ENCODE measurements at places on chromosomes 11 and 22.

DNA sequence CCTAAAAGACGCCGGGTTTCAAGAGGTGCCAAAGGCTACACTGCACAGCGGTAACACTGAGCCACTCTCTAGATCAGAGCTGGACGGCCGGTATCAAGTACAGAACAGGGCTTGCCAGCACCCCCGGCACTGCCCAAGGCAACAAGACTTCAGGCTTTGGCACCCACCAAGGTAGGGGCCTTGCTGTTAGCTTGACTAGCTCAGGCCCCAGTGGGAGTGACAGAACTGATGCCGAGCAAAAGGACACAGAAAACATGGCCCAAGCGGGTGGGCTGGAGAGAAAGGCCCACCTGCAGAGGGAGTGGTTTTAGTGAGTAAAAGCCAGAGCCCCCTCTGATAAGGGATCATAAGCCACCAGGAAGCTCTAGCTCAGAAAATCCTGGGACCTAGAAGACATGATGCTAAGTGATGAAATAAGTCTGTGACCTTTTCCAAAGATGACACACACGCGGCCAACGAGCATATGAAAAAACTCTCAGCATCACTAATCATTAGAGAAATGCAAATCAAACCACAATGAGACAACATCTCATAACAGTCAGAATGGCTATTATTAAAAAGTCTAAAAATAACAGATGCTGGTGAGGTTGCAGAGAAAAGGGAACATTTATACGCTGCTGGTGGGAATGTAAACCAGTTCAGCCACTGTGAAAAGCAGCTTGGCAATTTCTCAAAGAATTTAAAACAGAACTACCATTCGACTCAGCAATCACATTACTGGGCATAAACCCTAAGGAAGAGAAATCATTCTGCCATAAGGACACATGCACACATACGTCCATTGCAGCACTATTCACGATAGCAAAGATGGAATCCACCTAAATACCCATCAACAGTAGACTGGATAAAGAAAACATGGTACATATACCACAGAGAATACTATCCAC, 12.9 kb downstream of the EHD1 start:
- DNase-seq: no peak

DNA sequence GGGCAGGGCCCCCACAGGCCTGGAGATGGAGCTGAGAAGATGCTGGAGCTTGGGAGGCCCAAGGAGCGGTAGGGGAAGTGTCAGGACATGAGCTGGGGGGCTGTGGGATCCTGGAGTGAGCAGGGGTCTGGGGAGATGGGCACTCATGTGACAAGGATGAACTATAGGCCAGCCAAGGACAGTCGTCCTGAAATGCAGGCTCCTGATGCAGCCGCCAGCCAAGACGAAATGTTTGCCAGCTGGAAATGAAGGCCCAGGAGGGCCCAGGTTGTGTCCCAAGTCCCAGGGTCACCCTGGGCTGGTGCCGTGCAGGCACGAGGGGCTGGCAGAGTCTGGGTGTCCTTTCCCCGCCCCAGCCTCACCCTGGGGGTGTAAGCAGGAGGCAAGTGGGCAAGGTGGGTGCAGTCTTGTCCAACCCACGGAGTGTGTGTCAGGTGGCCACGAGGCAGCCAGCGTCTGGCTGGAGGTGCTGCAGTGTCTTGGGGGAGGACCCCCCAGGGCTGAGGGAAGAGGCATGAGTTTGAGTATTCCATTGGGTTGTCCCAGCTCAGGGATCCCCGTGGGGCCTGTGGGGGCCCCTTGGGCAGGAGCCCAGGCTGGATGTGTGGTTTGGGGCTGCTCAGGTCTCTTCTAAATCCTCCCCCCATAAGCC, 21.4 kb downstream of the MRGPRG start:
- no peak for DNase-seq

DNA sequence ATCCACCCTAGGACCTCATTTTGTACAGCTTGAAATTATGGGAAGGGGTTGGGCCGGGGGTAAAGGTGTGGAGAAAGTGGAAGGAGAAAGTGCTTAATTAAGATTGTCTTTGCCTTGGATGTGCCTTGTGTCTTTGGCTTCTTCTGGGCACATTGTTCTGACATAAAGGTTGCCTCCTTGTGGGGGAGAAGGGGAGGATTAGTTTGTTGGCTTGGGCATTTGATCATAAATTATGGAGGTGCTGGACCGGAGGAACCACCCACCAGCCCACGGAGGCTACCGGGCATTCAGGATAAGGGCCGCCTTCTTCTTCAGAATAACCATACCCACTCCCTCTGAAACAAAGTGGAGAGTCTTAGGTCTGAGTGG, 1.3 kb downstream of the PAFAH1B2 start:
- DNase-seq: no peak

GRCh38 chr22:42282252-42282942, 11.9 kb upstream of the TCF20 start:
- no peak for DNase-seq

- peak; percentile 44 for DNase-seq
Measured at GRCh38 chr22:50314455-50315288, 7.2 kb upstream of the PLXNB2 start.

DNA sequence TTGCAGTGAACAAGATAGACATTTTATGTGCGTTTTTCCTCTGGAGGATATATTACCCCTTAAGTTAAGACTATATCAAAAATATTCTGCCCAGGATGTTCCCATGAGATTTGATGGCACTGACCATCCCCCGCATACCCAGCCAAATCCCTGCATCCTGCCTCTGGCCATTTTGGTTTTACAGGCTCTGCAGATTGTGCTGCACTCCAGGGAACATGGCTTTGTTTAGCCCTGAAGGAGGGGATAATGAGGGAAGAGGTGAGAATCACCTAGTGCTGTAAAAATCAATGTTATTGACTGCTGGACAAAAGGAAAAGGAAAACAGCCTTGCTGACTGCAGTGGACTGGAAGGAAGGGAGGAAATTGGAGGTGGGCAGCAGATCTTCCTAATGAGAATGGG, 717.4 kb downstream of the DLG2 start:
- no peak for DNase-seq

GRCh38 chr11:10503777-10504480, 37.1 kb downstream of the RNF141 start:
- DNase-seq: no peak

DNA sequence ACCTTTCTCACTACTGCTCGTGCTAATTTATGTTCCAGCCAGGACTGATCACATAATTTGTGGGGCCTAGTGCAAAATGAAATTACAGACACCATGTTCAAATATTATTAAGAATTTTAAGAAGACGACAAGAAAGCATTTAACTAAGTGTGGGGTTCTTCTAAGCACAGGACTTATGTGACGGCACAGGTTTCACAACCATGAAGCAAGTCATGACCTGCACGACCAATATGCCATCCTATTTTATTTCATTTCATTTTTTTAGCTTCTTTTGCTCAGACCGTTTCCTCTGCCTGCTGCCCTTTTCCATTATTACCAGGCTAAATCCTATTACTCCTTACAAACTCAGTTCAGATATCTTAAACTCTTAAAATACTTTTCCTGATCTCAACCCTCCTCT, 462.5 kb downstream of the AASDHPPT start:
- no peak for DNase-seq

- DNase-seq: no peak
Measured at GRCh38 chr11:61554172-61554988, 26.5 kb downstream of the SYT7 start.

DNA sequence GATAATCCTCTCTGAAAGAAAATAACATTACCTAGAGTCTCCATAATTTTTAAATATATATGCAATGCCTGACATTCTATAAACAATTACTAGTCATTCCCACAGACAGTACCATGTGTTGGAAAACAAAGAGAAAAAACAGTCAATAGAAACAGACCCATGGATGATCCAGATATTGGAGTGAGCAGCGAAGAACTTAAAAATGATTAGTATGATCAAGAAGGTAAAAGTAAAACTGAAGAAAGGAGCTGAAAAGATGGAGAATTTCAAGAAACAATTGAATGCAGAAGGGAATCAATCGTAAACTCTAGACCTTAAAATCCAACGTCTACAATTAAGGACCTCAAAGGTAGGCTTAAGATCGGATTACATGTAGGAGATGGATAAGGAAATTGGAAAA, 330.6 kb downstream of the SHANK2 start:
- no peak for DNase-seq

DNA sequence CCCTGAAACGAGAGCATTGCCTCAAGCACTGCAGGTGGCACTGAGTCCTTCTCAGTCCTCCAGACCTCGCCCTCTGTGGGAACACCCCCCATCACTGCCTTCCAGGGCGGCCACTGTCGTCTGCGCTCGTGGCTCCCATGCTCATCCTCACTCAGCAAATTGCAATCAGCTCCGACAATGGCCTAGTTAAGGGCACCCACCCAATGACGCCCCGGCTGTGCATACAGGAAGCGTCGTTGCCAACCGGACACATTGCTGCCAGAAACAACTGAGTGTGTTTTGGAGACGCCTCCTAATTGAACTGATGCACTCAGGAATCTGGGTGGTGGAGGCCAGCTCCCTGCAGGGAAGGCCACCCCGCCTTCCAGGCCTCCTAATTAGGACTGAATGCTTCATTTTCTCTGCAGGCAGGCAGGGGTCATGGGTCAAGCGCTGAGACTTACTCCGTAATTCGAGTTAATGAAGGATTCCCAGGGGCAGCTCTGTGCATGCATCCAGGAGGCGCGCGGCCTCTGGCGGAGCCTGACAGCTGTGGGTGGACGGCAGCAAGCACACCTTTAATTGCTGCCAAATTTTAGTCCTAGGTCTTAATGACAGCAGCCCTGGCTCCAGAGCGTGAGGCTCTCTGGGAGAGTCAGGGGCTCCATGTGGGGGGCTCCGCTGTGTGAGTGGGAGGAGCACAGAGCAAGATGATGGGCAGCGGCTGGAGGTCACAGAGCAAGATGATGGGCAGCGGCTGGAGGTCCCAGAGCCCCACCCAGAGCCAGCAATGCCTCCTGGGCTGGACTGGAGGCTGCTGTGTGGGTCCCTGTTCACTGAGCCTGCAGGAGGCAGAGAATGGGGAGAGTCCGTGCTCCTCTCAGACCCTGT, 199.0 kb downstream of the BRD1 start:
- no peak for DNase-seq

DNA sequence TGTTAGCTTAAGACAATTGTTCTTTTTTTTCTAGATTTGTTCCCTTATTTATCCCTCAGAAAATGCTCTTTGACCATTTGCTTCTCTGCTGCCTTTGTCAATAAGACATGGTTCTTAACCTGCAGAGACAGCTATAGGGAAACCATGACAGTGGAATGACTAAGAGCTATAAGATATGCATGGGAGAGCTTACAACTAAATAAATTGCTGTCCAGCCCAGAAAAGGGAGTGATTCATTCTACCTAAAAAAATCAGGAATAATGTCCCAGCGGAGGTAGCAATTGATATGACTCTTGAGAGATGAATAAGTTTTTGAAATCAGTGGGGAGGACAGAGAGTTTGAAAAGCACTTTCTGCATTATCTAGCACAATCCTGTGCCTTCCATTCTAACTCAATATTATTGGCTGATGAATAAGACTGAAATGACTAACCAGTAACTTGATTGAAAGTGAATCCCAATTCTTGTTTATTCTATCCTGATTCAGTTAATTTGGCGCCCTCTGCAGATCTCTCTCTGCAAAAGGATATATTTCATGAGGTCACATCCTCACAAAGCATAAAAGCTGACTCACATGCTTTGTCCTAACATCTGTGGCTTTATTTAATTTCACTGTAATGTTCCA, 680.5 kb upstream of the API5 start:
- no peak for DNase-seq

- DNase-seq: no peak
Measured at GRCh38 chr22:50313600-50313999, 6.2 kb upstream of the PLXNB2 start.

DNA sequence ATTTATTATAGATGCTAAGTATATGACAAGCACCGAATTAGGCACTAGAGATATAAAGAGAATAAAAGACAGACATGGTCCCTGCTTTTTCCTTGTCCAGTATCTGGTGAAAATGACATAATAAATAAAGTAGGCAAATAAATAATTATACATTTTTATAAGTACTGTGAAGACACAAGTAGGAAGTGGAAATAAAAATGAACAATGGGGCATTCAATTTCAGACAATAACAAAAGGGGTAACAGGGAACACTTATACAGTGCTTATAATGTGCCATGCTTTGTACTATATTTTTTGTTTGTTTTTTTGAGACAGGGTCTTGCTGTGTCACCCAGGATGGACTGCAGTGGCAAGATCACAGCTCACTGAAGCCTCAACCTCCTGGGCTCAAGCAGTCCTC, 4.3 kb downstream of the KBTBD3 start:
- no peak for DNase-seq

- no peak for DNase-seq
Measured at GRCh38 chr11:66697988-66698387, 20.3 kb upstream of the RBM4B start.

DNA sequence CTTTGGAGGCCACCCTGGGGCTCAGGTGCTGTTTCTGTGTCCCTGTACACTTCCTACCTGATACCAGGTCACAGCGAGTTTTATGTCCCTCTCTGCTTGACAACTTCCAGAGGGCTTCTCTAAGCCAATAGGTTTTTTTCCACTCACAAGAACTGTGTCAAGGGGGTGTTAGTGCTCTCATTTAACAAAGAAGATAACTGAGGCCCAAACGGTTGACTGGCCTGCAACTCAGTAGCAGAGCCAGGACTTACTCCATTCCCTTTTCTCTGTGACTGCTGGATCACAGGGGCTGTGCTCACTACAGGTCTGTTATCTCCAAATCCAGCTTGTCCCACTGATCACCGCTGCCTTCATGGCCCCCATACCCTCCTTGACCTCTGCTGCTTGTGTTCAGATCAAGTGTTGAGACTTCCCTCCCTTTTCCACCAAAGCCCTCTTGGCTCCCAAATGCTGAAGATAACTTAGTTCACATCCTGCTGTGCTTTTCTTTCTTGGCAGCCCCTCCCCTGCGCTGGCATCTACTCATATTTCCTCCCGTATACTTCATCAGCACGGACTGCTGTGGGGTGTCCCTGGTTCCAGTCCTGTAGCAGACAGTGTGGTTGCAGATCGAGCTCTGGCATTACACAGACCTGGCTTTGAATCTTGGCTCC, 41.3 kb downstream of the POU2F3 start:
- no peak for DNase-seq

- DNase-seq: no peak
Measured at GRCh38 chr11:76806131-76806530, 23.0 kb downstream of the TSKU start.

DNA sequence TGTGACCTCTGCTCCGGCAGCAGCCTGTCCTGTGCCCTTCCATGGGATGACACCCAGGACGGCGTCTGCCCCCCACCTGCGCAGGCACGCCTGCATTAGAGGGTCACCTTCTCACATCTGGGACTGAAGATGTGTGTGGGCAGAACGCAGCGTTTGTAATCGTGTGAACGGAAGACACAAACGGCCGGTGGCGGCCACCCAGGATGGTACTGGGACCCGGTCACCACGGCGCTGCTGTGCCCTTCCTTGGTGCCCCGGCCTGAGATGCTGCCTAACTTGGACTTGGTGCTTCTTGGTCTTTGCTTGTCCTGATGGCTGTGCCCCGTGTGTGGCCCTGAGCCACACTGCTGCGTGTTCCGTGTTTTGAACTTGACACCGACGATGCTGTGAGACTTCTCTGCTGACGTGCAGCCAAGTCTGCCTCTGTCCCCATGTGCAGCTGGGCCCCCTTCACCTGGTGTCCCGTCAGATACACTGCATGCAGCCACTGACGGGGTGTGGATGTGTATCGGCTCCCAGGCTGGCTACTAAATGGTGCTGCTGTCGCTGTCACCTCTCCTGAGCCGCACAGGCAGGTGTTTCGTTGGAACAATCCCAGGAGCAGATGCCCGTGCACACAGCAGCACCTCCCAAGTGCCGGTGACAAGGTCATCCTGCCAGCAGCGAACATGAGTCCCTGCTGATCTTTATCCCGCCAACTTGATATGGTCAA, 21.4 kb downstream of the YPEL1 start:
- DNase-seq: no peak

Data from stimulated activated CD8-positive, alpha-beta memory T cell treated with anti-CD3 and anti-CD28 coated beads, Interleukin-15, amount 100 ng/mL, for 24 hours (primary cell).